ENCODE measurements at places on chromosomes 16 and 17.
A peak's percentile ranks its signal among the peaks of the same experiment; 100 is the strongest.

DNA sequence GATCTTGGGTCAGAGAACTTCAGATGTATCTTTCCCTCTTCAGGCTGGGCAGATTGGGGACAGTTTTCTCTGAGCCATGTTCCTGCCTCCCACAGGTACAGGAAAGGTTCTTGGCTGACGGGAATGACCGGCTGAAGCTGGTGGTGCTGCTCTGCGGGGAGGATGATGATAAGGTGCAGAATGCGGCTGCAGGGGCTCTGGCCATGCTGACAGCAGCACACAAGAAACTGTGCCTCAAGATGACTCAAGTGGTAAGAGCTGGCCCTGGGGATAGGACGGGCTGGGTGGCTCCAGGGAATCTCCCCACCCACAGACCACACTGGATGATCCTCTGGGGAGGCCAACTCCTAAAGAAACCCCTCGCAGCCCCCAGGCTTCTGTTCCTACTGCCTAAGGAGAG, 10.9 kb downstream of the SLC35G3 start:
- DNase-seq: no peak

- no peak for DNase-seq
These were observed at the start of gene FGF11 for GRCh38 chr17:7439462-7440112. FGF11 (plus strand) TSS chr17:7439512; CDS start chr17:7439621, 109 bp downstream.

- no peak for DNase-seq
These were observed 4.3 kb upstream of the NTN1 start for GRCh38 chr17:9016941-9017552.

GRCh38 chr16:78844682-78845081, 745.2 kb downstream of the WWOX start:
- DNase-seq: no peak

DNA sequence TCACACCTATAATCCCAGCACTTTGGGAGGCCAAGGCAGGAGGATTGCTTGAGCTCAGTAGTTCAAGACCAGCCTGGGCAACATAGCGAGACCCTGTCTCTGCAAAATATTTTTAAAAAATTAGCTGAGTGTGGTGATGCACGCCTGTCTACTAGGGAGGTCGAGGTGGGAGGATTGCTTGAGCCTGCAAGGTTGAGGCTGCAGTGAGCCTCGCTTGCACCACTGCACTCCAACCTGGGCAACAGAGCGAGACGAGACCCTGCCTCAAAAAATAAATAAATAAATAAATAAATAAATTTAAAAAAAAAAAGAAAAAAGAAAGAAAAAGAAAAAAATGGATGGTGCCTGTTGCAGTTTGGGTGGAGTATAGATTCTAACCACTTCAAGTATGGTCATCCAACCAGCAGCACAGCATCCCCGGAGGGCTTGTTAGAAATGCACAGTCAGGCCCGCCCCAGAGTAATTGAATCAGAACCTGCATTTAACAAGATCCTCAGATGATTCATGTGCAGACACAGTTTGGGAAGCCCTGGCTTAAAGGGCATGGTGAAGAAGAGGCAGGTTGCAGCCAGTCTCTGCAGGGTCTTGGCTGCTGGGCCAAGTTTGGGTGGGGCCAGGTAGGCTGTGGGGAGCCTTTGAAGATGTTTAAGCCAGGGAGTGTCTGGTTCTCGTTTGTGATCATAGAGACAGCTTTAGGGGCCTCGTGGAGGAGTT, 40.8 kb downstream of the MRC2 start:
- no peak for DNase-seq

DNA sequence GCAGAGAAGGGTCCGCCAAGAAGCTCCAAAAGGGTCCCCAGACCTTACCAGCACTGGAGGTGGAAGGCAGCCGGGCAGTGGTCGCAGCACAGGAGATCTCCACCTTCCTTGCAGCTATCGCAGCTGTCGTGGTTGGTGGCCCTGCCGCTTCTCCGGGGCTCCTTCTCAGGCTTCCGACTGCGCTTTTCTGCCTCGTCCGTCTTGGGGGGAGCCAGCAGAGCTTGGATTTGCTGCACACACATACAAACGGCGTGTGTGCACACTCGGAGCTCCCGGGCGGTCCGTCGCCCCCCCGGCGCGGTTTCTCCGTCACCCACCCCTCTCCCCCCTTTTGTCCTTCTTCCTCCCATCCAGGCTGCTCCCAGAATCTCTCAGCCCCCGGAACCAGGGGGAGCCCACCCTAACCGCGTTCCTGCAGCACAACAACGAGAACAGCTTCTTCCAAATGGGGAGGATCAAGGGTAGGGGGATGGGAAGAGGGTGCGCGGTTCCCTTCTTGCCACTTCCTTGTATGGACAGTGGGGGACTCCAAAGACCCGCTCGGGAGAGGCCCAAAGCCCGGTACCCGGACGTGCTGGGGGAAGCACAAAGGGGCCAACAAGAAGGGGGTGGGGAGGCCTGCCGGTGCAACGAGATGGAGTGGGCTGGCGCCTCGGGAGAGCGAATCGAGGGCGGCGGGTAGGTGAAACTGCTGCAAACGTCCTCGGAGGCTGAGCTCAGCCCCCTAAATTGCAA, 1.1 kb downstream of the PHF12 start:
- peak; percentile 21 for DNase-seq

GRCh38 chr17:19750835-19751234, 2.7 kb upstream of the ALDH3A1 start:
- DNase-seq: no peak

DNA sequence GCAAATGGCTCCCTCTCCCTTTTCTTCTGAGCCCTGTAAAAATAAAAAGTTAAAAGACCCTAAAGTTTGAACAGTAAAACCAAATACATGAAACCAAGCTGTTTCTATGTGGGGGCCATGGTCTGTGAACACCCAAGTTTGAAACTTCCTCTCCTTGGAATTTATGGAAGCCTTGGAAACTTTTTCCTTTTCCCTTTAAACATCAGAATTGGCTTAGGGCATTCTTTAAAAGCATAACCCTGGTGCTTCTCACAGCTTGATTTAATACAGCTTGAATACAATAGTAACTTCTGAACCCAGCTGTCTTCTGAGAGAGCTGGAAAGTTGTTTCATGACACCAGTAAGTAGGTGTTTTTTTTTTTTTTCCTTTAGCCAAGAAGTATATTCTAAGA, 26.5 kb downstream of the NKD1 start:
- no peak for DNase-seq

GRCh38 chr16:87744750-87745514, 20.9 kb downstream of the KLHDC4 start:
- DNase-seq: no peak

GRCh38 chr16:56237451-56237930, 46.2 kb downstream of the GNAO1 start:
- DNase-seq: no peak

GRCh38 chr17:49204516-49204915, 5.9 kb downstream of the GNGT2 start:
- no peak for DNase-seq

- no peak for DNase-seq
These were observed 139.4 kb downstream of the CCDC182 start for GRCh38 chr17:57605675-57606105.

DNA sequence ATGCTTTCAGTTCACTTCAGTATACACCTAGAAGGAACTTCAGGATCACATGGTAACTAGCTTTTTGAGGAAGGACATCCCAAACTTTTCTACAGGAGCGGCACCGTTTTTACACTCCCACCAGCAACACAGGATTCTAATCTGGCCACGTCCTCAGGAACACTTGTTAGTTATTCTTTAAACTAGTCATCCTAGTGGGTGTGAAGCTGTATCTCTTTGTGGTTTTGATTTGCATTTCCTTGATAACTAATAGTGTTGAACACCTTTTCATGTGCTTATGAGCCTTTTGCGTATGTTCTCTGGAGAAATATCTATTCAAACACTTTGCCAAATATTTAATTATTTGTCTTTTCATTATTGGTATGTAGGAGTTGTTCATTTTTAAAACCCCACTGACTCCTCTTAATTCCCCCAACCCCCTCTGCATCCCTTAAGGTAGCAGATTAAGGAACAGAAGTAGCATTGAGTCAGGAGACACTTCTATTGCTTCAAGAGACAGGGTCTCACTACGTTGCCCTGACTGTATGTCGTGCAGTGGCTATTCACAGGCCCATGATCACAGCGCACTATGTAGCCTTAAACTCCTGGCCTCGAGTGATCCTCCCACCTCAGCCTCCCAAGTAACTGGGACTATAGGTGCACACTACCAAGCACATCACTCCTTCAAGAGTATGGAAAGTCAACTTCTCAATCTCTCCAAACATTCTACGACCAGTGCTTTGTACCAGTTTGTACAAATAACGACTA, 25.4 kb downstream of the YWHAE start:
- DNase-seq: no peak

GRCh38 chr17:21285164-21286065, 904 bp downstream of the MAP2K3 start:
- no peak for DNase-seq

DNA sequence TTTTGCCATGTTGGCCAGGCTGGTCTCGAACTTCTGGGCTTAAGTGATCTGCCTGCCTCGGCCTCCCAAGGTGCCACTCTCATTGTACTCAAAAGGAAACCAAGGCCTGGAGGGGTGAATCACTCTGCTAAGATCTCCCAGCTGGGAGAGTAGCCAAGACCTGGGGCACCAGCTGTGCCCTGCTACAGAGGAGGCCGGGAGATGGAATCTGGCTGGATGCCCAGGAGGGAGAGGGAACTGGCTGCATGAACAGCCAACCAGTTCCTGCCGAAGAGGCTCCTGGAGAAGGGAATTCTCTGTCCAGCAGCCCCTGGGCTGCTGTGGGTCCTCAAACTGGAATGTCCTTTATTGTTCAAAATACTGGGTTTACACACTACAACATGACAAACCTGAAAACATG, 238.7 kb upstream of the CIBAR2 start:
- no peak for DNase-seq

DNA sequence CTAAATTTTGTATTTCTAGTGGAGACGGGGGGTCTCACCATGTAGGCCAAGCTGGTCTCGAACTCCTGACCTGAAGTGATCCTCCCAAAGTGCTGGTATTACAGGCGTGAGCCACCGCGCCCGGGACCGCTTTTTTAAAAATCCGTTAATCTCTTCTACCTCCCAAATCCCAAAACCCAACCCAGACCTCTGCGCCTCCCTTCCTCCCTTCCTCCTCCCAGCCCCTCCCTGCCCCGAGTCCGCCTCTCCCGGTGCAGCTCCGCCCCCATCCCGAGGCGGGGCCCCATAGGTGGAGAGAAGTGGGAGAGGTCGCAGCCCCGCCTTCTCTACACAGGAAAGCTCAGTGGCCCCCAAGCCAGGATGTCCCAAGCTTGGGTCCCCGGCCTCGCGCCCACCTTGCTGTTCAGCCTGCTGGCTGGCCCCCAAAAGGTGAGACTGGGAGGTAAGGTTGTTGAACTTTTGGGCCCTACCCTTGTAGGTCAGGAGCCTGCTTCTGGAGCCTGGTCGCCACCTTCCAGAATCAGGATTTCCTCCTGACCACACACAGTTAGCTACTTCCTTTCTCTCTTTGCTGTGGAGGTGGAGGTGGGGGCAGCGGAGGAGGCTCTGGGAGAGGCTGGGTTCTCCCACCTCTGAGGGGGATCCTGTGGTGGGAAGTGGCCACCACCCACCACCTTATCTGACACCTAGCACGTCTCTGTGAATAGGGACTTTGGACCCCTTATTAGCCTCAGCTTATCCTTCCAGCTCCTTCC, at the start of gene TMEM92:
TSS of gene TMEM92 (plus strand) at position 325 of the 755 bp plus-strand sequence. CDS start at position 361, 36 bp downstream.
- DNase-seq: no peak

GRCh38 chr17:31060791-31061550, 33.8 kb upstream of the NF1 start:
- DNase-seq: no peak

DNA sequence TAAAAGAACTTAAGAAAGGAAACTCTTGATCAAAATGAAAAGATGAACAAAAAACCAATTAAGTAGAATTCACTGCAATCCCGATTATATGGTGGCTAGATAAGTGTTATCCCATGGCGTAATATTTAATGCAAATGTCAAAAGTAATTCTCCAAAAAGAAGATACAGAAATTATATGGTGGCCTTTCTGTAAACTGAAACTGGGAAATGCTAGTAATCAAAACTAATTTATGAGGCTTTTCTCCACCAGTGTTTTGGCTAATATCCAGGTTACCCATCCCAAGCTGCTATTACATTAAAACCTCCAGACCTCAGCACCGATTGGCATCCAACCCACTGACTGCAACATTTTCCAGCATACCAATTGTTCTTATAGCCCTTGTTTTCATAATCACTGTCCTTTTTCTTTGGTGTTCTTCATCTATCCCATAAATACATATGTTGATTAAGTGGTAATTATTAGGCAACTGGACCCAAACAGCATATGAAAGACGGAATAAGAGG, 77.2 kb upstream of the TNRC6A start:
- DNase-seq: no peak

GRCh38 chr17:74873874-74874614, 1.2 kb upstream of the FDXR start:
- no peak for DNase-seq

DNA sequence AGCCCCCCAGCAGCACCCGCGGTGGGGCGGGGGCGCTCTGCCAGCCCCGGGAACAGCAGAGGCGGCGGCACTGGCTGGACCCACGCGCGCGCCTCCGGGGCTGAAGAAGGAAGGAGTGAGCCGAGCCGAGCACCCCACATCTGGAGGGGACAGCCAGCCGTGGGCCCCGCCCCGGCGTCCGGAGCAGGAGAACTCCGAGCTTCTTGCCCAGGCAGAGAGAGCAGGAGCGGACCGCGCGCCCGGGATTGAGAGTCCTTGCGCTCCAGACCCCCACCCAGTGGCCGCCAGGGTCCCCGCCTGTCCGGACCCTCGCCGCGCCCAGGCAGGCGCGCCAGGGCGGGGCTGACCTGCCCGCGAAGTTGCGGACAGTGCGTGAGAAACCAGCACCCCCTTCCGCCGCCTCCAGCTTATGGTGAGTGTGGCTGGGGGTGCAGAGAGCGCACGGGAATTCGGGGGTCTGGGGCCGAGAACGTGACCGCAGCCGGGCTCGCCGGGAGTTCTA, 921.9 kb upstream of the EEF2KMT start:
- no peak for DNase-seq

DNA sequence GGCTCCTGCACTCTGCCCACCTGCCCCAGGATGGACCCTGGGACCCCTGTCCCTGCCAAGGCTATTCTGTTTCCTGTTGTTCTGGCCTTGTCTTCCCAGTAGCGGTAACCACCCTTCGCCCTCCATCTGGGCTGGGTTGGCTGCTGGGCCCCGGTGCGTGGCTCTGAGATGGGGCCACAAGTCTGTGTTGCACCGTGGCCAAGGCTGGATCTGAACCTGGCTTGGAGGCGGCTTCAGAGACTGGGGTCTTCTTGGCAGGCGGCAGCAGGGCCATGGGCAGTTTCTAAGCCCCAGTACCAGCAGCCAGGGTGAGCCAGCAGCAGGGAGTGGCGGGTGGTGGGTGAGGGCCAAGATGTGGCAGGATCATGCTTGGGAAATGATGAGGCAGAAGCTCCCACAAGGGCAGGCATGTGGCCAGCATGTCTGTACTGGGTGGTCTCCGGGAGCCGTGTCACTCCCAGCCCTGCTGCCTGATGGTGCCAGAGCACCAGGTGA, 12.6 kb downstream of the MAP2K3 start:
- no peak for DNase-seq

GRCh38 chr17:35807371-35808144, 1.7 kb upstream of the TAF15 start:
- no peak for DNase-seq

All from stimulated activated CD8-positive, alpha-beta memory T cell treated with anti-CD3 and anti-CD28 coated beads, Interleukin-7, amount 100 ng/mL, for 1 hour (primary cell).